ENCODE measurements at places on chromosomes 13 and 19.

DNA sequence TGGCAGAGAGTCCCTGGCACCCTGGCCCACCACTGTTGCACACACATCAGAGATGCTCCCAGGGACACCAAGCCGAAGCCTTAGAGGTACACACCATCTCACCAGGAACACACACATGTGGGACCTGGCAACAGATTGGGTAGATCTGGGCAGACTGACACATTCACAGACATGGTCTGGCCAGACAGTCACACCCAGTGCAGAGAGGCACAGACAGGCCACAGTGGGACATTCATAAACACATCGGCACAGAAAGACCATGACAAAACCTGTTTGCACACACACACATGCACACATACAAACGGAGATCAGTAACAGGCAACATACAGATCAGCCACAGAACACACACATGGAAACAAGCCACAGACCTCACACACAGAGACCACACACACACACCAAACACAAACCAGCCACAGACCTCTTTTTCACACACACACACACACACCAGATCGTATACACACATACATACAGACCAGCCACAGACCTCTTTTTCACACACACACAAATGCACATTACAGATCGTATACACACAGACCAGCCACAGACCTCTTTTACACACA lies 6.3 kb upstream of the JUNB start:
- DNase-seq: no peak

DNA sequence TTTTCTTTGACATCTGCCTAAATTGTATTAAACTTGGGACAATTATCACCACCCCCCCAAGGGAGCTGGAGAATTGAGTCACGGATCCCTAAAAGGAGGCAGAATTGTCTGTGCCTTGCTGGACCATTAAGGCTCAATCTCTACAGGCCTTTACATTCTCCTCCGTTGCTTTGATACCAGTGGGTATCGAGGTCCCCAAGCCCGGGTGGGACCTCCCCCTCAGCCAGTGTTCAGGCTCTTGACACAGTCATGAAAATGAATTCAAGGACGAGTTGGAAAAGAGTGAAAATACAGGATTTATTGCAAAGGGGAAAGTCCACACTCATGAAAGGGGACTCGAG lies 5.6 kb downstream of the PPP1R15A start:
- DNase-seq: no peak

DNA sequence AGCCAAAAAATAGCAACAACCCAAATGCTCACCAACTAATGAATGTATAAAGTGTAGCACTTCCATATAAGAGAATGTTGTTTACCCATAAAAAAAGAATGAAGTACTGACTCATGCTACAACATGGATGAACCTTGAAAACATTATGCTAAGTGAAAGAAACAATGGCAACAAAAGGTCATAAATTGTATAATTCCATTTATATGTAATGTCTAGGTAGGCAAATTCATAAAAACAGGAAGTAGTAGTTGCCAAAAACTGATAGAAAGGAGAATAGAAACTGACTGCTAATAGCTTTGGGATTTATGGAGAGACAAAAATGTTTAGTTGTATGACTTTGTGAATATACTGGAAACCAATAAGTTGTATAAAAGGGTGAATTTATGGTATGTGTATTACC lies 21.6 kb downstream of the MYCBP2 start:
- no peak for DNase-seq

GRCh38 chr19:6412447-6413091 lies 12.0 kb downstream of the KHSRP start:
- no peak for DNase-seq

- DNase-seq: no peak
Observed at GRCh38 chr19:32336259-32337083, 8.9 kb upstream of the ZNF507 start.

GRCh38 chr19:54107876-54108490 lies 5.3 kb downstream of the NDUFA3 start:
- no peak for DNase-seq

GRCh38 chr19:41193430-41194156 lies 574 bp downstream of the CYP2S1 start:
- no peak for DNase-seq

Measured in occipital lobe (tissue), 3 donors.